Suprapubic skin (tissue), 4 donors: ENCODE measurements at places on chromosomes 5 and 9. TPM values are rescaled to one million over a fixed set of nuclear protein-coding genes. Genes with fewer than 3 reads are reported as not detected.

PLEKHG4B gene
- total RNA-seq, result 1.5 TPM

DNA sequence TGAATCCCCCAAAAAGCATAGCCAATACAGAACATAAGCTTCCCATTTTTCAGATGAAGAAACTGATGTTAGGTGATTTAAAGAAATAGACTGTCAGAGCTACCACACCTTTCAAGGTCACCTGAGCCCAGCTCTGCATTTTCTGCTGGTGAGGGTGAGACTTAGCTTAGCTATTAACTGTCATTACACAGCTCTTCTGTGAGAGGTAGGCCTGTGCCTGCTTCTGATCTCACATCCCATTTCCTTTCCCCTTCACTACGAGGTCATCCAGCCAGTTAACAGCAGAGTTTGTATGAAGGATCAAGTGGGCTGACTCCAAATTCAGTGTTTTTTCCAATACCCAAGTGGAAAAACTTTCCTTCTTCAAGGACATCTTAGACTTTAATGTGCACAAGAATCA lies 528.6 kb upstream of the CLINT1 start:
- DNase-seq, result no peak

GRCh38 chr5:138264183-138264582 lies 10.2 kb downstream of the GFRA3 start:
- no peak for DNase-seq

- no peak for DNase-seq
These were observed 298.2 kb downstream of the EDIL3 start for GRCh38 chr5:84086511-84086910.

DNA sequence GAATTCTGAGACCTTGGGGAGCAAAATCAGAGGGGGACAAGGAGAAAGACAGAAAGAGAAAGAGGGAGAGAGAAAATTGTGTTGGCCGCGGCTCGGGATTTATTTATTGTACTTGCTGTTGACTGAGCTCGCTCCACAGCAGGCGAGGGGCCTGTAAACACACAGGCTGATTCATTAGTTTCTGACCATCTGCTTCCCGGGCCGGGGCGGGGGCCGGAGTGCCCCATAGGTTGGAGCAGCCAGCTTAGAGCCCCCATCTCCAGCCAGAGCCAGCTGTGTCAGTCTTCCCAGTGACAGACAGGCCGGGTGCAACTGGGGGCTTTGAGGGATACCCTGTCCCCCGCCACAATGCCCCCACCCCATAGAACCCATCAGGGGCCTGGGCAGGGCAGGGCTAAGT lies 30.9 kb downstream of the NTNG2 start:
- no peak for DNase-seq

DNA sequence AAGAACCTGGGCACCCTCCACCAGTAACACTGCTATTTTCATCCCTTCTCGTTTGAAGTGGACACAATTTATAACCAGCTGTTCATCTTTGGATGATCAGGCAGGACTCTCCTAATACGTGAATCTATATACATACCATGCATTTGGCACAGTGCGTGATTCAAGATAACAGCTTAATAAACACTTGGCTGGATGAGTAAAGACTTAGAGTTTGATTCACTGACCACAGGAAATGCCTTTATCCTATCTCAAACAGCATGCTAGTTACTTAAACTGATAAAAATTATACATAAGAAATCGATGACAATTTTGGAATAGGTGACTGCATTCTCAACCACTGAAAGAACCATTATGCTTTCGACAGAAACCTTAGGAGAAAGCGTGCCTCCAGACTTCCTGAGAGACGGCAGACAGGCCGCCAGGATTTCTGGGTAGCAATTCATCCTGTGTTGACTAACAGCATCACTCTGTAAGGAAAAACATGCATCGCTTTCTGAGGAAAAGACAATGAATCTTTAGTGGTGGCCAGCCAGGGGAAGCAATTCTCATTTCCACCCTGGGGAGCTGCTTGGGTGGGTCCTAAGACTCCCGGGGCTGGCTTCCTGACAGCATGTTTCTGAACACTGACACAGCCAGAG lies 9.7 kb downstream of the MRPL36 start:
- DNase-seq, result peak; percentile 53
